ENCODE measurements at places on chromosomes 6 and 20.
A peak's percentile ranks its signal among the peaks of the same experiment; 100 is the strongest.

- no peak for DNase-seq
Observed at GRCh38 chr6:131029626-131030297, 33.3 kb downstream of the EPB41L2 start.

DNA sequence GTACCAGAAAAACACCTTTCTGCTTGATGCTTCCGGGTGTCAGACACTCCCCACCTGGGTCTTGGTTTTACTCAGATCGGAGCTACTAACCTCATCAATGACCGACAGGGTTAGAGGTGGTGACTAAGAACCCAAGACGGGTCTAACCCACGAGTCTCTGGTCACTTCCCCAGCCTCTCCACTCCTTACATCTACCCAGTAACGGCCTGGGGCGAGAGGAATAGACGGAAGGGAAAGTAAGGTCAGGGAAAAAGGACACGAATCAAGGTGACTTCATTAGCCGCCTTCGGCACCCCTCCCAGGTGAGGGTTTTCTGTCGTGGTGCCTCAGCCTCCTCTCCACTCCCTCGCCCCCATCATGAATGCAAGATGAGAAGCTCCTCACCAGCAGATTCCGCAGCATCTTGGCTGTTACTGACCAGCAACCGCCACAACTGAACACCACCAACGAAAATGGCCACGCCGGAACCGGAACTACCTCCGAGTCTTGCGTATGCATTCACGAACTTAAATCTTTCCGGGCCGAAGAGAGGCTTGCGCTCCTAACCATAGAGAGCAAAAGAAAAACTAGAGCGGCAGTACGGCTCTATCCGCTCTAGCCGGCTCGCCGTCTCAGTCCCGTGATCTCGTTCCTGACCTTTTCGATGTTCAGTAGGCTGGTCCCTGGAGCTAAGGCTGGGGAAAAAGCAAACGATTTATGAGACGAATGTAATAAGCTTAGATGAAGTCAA lies at the start of gene COX7A2:
Gene COX7A2 (minus strand): TSS at position 469 of the 730 bp plus-strand sequence. CDS start 67 bp downstream, at position 402.
- DNase-seq = peak; percentile 80

DNA sequence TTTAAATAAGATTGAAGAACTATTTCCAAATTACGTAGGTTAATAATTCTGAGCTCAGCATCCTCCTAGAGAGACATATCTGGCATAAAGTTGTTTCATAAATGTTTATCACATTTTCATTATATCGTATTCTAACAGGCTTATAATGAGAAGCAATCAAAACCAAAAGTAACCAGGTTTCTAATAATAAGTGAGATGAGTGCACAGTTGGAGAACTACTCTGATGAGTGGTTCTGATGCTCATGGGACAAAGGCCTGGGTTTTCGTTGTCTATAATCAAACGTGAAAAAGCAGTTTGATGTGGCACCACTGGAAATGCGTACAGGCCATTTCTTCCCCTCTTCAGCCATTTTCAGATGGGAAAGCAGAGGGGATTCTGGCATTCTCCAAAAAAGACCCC lies 4.7 kb upstream of the SERPINB6 start:
- no peak for DNase-seq

GRCh38 chr6:139361211-139361610 lies 13.2 kb downstream of the CITED2 start:
- no peak for DNase-seq

- DNase-seq = no peak
Observed at GRCh38 chr20:48921883-48922820, 641 bp downstream of the ARFGEF2 start.

DNA sequence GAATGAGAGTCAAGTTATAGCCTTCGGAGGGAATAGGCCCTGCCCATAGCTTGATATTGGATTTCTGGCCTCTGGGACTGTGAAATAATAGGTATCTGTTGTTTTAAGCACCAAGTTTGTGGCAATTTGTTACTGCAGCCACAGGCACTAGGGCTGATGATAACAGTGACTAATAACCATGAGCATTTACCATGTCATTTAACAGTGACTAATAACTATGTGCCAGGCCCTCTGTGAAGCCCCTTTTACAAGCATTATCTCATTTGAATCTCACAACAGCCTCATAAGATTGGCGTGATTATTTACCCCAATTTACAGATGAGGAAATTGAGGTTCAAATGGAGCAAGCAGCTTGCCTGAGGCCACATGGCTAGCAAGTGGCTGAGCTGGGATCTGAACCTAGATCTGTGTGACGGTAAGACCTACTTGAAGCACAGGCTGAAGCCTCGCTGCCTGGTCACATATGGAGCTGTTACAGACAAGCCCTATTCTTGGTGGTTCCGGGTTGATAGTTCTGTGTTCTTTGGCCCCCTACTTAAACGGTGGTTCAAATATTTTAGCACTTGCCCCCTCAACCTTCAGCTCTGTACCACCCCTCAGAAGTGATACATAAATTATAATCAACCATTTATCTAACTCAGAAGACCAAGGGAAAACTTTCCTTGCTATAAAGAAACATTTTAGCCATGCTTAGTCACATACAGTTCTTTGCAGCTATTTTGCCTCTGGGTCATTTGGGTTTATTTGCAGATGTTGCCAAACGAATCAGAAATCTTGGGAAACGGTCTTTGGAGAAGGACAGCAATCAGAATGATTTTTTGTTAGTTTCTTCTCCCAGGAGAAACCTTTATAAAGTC lies 98.3 kb downstream of the ELOVL5 start:
- DNase-seq = no peak

DNA sequence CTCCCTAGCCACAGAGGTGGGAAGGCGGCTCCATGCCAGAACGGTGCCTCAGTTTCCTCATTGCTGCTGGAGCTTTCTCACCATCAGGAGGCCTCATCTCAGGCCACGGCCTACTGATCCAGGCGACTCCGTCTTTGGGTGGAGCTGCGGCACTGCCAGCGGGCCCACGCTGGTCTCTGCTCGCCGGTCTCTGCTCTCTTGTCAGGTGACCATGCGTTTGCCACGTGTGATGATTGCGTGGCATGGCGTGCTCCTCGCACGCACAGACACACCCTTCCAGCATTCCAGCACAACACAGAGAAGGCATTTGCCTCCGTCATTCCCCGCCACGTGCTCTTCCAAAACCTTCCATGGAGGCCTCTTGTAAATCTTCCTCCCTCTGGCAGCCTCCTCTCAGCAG lies 271.1 kb downstream of the CDH4 start:
- no peak for DNase-seq

DNA sequence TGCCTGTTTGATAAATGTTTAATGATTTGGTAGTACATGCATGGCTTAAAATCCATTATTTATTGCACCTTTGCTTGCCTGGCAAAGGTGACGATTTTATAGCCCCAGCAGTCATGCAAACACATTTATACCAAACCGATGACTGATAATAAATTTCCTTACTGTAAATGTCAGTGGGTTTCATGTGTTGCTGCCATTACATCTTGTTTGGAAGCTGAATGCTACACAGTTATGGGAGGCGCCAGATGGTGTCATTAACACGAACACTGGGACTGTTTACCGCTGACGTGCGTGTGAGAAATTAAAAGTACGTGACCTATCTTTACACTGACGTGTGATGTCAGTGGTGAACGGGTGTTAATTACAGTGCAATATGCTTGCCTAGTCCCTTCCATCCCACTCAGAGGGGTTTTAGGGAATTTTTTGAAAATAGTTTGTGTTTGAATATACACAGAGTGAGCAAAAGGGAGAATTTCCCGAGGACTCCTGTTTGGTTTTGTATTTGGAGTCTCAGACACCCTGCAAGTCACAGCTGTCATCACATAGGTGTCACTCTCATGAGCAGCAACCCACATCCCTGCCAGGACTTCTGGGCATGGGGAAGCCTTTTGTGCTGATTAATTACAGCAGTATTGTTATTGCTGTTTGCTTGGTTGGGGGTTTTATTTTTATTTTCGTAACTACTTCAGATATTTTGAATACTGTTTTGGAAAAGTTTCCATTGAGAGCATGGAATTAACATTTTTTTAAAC lies 151.8 kb upstream of the INSM1 start:
- DNase-seq = no peak

DNA sequence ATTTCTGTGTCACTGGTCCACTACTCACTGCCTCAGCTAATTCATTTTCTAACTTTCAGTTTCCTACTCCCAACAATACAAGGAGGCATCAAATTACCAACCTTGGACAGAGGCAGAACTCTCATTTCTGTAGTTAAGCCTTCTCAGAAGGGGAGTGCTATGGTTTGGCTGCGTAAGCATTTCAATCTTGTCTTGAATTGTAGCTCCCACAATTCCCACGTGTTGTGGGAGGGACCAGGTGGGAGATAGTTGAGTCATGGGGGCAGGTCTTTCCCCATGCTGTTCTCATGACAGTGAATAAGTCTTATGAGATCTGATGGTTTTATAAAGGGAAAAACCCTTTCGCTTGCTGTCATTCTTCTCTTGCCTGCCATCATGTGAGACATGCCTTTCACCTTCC lies 22.9 kb downstream of the HLA-DRA start:
- DNase-seq = peak; percentile 22

GRCh38 chr6:6730831-6731230 lies 142.3 kb downstream of the LY86 start:
- no peak for DNase-seq

DNA sequence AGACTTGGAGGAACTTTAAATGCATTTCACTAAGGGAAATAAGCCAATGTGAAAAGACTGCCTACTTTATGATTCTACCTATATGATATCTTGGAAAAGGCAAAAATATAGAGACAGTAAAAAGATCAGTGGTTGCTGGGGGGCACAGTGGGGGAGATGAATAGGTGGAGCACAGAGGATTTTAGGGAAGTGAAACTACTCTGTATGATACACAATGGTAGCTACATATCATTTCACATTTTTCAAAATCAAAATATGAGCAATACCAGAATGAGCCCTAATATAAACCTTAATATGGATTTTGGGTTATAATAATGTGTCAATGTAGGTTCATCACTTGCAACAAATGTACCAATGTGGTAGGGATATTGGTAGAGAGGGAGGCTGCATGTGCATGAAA lies 161.4 kb upstream of the HTR1E start:
- no peak for DNase-seq

- DNase-seq = no peak
Observed at GRCh38 chr6:161411265-161411944, 137.5 kb upstream of the AGPAT4 start.

- no peak for DNase-seq
Observed at GRCh38 chr6:30651143-30651542, 4.2 kb downstream of the C6orf136 start.

DNA sequence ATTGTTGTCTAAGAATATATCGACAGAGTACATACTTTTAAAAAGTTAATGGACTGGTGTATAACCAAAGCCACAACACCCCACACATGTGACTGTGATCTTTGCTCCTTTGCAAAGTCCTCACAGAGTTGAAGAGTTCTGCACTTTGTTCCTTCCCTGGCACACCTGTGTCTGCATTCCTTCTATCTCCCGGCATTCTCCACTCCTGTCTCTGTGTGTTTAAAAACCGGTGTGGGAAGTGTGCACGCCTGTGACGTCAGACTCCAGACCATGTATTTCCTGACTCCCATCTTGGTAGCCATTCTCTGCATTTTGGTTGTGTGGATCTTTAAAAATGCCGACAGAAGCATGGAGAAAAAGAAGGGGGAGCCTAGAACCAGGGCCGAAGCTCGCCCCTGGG lies at the start of gene IYD:
Gene IYD (plus strand): TSS at position 251 of the 400 bp plus-strand sequence. CDS start 20 bp downstream, at position 271.
- DNase-seq = no peak

GRCh38 chr20:22523499-22524392 lies 60.6 kb downstream of the FOXA2 start:
- no peak for DNase-seq

- DNase-seq = no peak
Observed at GRCh38 chr6:128363020-128363813, 157.2 kb downstream of the PTPRK start.

- DNase-seq = peak; percentile 51
Observed at GRCh38 chr6:26043384-26044139, 43.7 kb upstream of the HFE start.

GRCh38 chr20:49669601-49670189 lies 44.0 kb downstream of the B4GALT5 start:
- no peak for DNase-seq

Measured in stimulated activated CD4-positive, alpha-beta T cell treated with anti-CD3 and anti-CD28 coated beads, TNF-alpha, amount 100 ng/mL, for 24 hours (primary cell).